ENCODE measurements at places on chromosomes 4 and X.

DNA sequence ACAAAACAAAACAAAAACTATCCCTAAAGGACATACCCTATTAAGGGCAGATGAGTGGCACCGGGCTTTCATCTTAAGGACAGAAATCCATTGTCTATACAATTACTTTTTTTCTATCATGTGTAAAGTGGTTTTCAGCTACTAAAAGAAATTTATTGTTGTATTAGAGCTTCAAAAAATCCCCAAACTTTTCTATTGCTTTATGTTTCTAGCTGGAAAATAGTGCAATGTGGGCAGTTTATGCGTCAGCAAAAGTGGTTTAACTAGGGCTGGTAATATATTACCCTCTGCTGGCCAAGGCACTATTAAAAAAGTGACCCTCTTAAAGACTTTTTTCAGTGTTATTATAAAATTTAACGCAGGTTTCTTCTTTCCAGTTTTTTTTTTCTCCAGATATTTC lies 15.5 kb upstream of the GPR82 start:
- no peak for DNase-seq

DNA sequence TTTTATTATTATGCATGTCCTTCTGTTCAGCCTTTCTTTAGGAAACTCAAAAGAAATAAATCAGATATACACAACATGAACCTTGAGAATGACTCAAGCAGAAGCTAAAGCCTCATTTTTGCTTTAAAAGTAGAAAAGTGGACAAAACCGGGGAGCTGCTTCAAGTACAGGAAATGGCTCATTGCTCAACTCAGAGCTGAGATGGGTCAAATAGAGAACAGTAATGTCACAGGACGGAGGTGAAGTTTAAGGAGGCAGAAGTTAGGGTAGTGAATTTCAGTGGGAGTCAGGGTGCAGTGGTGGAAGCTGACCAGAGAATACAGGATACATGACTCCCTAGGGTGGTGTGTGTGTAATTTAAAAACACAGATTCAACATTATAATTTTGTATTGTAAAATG lies 22.2 kb downstream of the PHKA2 start:
- no peak for DNase-seq

DNA sequence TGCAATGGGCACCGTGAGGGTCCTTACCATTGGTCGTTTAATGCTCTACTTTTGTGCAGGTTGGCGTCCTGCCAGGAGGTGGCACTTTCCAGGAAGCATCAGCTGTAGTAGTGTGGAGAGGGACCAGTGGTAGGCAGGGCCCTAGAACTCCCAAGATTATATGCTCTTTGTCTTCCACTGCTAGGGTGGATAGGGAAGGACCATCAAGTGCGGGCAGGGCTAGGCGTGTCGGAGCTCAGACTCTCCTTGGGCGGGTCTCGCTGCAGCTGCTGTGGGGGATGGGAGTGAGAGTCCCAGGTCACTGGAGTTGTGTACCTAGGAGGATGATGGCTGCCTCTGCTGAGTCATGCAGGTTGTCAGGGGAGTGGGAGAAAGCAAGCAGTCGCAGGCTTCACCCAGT lies 134.7 kb downstream of the KLF8 start:
- no peak for DNase-seq

DNA sequence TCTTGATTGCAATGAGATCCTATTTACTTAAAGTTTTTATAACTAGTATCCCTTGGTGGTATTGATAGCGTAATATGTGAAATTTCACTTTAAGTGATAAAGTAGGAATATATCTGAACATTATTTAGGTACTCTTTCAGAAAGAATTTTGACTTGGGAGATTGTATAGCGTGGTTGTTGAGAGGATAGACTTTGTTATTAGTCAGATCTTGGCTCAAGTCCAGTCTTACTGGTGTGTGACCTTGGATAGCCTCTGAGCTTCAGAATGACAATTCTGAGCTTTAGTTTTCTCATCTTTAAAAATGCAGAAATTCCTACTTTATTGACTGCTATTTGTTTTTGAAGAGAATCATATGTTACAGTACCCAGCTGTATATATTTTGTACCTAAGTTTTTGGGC lies 32.6 kb downstream of the DCK start:
- DNase-seq: no peak

GRCh38 chr4:142781114-142781513 lies 65.0 kb downstream of the INPP4B start:
- no peak for DNase-seq

DNA sequence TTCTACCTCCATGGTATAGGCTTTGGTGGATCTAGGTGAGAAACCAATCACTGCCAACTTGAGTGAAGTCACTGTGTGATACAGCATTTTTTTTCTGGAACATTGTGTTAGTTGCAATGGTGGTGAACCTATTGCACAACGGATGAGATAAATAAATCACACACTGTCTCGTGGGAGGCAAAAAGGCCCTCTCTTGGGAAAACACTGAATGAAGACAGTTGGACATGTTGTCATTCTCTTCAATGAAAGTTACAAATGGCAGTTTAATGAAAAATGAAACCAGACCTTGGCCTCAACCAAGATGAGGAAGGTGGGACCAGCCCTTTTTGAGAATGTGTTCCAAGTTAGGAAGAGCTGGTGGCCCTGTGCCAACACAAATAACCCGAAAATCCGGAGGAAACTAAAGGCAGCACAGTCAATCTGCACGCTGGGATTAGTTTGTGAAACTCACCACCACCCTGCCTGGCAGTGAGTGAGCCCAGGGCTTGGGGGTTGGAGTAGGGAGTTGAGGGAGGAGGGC lies 5.4 kb upstream of the ADGRG2 start:
- DNase-seq: no peak

GRCh38 chr4:30380404-30380998 lies 339.7 kb upstream of the PCDH7 start:
- DNase-seq: no peak

DNA sequence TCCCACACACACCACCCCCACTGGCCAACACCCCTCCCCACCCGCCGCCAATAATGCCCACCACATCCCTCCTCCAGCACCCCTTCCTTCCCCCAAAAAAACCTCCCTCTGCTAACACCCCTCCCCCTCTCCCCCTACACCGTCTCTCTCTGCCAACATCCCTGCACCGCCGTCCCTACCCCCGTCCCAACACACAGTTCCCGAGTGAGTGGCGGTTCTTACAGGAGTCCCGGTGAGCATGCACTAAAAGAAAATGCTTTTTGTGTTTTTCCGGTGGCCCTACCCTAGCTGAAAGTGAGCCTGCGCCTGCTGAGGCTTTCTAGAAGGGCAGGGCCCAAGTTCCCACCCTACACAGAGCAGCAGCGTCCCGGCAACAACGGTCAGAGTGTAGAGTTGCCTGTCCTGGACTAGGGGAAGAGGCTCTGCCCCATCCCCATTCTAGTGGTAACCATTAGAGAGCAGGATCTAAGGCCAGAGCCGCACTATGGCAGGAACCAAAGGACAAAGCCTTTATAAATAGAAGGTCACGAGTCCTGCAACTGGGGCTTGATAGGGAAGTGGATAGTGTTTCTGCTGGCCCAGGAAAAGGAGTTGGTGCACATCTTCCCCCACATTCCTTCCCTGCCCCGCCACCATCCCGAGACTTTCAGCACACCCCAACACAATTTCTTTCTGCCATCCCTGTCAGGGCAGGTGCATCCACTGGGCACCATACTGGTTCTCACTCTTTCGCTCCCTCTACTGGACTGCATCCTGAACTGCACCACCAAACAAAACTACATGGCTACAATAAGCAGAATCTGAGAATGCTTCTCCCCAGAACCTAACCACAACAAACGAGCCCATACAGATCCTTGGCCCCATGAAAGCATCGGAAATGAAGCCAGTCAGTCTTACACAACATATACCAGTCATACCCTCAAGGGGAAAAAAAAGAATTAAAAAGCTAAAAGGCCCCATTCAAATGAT lies 78.1 kb upstream of the PAGE3 start:
- no peak for DNase-seq

DNA sequence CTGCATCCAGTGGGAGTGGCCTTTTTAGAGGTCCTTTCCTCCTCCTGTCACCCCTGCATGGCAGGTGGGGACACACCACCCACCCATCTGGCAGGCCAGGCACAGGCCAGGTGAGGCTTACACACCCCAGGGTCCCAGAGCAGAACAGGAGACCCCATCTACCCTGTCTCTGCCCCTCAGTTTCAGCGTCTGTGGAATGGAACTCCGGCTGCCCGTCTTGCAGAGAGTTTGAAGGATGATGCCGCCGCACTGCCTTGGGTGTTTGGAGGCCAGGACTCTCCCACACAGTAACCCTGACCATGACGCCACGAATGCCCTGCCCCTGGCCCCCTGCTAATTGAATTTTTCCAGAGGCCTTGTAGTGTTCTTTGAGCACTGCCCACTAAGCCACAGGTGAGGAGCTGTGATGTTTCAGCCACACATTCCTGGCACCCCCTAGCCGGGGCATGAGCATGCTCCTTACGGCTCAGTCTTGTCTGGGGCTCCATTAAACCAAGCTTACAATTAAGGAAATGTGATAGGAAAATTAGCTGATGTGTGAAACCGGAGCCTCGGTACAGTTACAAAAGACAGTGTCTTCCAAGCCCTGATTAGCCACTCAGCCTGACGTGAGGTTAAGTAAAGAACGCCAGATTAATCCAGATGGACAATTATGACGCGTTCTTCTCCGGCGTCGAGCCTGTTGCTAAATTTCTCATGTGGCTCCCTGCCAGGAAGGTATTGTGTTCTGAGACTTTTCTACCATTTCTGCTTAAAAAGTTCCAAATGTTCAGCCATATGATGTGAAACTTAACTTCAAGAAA lies 39.3 kb downstream of the HMX1 start:
- DNase-seq: no peak

GRCh38 chr4:147425019-147425418 lies 55.9 kb upstream of the EDNRA start:
- no peak for DNase-seq

DNA sequence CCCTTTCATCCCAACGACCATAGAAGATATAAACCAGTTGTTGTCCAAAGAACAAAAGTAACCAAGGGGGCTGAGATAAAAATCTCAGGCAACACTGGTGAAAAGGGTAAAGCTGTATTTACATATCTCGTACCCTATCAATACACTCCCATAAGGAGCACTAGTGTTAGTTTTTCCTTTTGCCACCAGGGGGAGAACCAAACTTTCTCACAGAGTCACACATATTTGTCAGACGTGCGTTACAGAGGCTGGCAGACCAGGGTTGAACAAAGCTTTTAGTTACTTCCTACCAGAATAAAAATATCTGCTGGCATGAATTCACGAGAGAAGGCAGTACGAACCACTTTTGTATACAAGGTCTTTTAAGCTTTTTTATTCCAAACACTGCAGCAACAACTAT lies 88.3 kb downstream of the AMELX start:
- DNase-seq: no peak

DNA sequence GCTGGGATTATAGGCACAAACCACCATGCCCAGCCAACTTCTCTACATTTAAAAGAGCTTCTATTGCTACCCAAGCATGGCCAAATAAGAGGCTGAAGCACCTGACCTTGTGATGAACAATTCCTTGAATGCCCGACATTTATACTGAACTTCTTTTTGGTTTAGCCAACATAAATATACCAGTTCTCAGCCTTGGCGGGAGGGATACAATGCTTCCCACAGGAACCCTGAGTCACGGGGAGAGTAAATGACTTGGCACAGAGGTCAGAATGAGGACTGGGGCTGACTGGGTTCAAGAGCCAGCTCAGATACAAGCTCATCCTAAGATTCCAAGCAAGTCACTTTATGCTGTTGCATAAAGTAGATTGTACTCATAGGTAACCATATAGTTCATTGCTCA lies 6.1 kb downstream of the HOPX start:
- DNase-seq: no peak

GRCh38 chr4:169103966-169104412 lies 93.9 kb upstream of the CBR4 start:
- no peak for DNase-seq

DNA sequence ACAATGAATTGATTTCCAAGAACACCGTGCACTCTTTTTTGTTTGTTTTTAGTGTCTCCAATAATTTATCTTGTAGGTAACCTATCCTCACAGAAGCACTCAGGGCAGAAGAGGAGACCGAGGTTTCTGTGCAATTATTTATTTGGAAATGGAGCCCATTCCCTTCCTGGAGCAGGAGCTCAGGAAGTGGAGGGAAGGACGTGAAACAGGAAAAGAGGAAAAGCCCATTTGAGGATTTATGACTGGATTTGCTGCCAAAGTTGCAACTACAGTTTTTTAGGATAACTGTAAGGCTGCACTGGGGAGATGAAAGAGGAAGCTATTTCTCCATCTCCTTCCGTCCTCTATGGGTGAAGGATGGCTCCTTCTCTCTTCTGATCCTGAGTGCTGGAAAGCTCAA lies 31.7 kb upstream of the MXRA5 start:
- DNase-seq: no peak

DNA sequence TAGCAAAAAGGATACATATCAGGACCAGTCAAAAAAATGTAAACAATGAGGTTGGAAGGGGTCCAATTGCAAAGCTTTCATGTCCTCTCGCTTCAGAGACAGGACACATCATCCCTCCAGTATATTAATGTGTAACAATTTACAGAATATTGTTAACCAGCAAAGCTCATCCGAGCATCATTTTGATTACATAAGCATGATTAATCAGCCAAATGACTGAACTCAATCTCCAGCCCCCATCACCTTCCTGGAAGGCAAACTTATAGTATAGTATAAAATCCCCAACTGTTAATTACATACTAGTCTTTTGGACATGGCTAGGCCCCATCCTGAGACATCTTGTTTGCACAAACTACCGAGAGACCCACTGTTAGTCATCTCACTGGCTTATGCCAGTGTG lies 77.6 kb upstream of the TRAM1L1 start:
- DNase-seq: no peak

- DNase-seq: no peak
Measured at GRCh38 chr4:38279650-38280322, 319.6 kb downstream of the PTTG2 start.

GRCh38 chr4:122762966-122763716 lies 30.6 kb downstream of the BBS12 start:
- no peak for DNase-seq

DNA sequence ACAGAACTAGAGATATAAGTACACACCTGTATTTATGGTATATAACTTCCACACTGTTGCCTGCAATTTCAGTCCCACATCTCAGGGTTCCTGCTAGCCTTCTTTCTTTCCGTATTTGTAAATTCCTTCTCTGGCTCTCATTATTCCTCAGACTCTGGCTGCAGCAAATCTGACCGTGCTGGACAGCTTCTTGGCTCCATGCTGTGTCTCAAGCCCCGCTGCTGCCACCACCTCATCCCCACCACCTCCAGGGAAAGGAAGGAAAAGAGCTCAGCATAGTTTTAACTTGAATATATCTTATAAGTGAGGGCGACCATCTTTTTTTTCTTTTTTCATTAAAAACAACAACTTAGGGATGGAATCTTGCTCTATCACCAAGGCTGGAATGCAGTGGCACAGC lies 155.6 kb upstream of the CXCL13 start:
- no peak for DNase-seq

GRCh38 chr4:151407466-151408379 lies 1.3 kb upstream of the FHIP1A start:
- DNase-seq: no peak

- no peak for DNase-seq
Measured at GRCh38 chr4:169059306-169060211, 49.5 kb upstream of the CBR4 start.
